Nephron progenitor cell (in vitro differentiated cells): ENCODE measurements at places on chromosomes 12 and 14.
A peak's percentile ranks its signal among the peaks of the same experiment; 100 is the strongest.

DNA sequence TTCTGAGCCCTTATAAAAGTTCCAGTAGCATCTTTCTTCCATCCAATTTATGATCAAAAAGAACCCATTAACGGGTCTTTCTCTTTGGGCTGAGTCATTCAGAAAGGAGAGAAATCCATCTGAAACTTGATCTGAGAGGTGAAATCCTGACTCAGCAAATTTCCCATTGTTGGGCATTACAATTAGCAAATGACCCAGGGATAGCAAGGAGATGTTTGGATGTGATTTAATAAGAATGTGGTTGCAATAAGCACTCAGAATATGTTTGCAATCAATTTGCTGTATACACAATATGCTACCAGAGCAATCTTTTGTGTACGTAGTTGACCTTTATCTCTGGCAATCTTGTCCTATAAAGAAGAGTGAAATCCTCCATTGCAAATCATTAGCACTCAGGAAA is 122.7 kb downstream of the CCDC60 start:
- DNase-seq = no peak

DNA sequence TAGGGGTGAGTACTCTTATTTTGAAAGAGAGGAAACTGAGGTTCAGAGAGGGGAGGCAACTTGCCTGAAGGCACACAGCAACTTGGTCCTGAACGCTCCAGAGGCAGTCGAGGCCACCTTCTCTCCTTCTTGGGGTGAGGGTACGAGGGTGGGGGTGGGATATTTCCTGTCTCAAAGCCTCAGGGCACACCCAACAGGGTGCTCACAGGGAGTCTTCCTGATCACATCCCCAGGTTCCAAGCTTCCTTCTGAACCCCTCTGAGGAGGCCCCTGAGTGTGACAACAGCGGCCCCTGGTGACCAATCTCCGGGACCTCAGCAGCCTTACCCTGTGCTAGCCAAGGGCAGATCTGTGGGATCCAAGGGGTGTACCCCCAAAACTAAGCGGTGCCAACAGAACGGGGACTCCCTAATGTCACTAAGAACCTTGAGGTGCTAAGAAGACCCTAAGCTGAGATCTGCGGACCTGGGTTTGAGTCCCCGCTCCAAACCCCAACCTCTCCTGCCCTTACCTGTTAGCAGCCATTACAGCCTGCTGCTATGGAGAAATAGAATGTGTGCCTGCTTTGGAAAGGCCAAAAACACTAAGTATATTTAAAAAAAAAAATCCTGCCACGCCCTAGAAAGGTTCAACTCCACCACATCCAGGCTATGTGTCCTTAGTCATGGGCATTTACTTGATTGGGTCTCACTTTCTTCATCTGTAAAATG is 57.9 kb downstream of the TRPV4 start:
- peak; percentile 85 for DNase-seq

DNA sequence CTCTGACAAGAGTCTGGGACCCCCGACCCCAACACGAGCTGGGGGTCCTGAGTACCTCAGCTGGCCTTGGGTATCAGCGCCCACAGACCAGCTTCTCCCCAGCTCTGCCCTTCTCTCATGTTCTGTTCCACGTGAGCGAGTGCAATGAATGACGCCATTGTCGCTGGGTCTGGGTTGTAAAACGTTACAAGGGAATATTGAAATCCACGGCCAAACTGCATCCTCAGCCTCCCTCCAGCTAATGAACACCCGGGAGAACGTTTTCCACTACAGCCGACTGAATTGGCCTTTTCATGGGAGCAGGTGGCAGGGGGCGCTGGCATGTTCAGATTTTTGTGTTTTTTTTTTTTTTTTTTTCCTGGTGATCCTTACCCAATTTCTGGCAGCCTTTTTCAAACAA is 34.7 kb downstream of the TBX5 start:
- DNase-seq = no peak

DNA sequence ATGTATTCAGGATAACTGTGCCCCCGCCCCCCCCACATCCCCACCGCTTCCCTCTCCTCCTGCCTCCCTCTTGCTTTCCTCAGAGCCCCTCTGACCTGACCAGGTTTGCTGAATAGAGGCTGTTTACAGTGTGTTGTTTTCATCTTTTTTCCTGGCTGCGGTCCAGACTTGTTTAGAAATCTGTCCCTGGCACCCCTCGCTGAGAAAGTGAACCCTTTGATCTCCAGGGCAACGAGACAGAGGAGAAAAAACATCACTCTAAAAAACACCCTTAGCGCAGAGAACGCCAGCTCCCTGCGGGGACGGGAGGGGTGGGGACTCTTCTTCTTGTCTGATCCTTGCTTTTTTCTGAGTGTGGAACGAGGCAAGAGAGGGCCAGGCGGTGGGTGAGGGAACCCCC is 22.5 kb downstream of the SDS start:
- no peak for DNase-seq

DNA sequence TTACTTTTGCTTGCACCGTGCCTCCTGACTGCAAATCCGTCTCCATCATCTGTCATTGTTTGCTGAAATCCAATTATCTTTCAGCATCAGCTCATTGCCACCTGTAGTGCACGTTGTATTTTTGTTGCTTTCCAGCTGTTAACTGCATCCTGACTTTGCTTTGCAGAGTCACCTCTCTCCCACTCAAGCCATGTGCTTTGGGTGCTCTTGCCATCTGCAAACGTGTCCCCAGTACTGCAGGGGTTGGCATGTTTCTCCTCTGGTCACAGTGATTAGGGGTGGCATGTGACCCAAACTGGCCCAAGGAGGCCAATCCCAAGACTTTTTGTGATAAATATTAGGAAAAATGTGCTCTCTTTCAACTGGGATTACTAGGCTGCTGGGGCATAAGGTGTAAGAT is 10.5 kb upstream of the TMED2 start:
- DNase-seq = no peak

DNA sequence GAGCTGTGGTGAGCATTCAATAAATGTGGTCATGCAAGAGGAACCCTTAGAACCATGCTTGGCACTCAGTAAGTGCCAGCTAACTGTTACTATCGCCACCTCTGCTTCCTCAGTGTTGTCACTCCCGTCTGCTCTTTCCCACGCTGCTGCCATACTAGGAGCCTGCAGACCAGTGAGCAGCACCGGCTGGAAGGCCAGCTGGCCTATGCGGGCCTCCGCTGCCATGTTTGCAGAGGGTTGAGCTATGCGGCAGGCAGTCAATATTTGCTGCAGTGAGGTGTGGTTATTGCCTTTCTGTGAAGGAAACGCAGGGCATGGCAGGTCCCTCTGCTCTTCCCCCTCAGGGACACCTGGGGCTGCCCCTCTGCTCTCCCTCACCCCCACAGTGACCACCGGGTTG is 13.0 kb downstream of the KMT5A start:
- DNase-seq = no peak

- DNase-seq = no peak
Measured at GRCh38 chr14:49050822-49051221, 535.4 kb downstream of the RPS29 start.

DNA sequence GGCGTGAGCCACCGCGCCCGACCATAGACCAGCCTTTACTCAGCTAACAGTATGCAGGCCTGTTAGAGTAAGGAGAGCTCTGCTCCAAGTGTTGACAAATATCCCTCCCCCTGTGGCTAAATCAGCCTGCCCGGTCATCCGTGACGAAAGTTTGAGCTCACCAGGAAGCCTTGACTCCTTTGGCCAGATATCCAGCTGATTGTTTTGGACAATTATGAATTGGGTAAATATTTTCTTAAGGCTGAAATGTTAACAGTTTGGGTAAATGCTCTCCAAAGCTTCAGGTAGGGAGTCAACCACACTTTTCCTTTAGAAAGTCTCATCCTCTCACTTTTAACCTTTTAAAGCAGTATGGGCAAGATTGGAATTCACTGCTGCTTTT is 157.9 kb downstream of the PAWR start:
- DNase-seq = peak; percentile 16

DNA sequence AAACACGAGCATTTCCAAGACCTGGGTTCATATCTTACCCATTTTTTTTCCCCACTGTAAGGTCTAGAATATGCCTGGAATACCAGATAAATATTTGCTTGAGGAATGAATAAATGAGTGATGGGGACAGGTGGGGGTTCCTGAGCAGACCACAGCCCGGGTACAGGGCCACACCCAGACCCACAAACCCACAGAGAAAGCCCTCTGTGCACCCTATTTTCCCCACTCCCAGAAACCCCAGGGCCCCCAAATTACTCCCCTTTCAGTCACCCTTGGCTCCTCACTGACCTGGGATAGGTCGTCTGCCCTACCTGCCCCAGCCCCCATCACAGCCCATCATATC is 66.5 kb upstream of the DDX11 start:
- no peak for DNase-seq

GRCh38 chr14:68544081-68544892 is 248.6 kb downstream of the ZFP36L1 start:
- DNase-seq = no peak

DNA sequence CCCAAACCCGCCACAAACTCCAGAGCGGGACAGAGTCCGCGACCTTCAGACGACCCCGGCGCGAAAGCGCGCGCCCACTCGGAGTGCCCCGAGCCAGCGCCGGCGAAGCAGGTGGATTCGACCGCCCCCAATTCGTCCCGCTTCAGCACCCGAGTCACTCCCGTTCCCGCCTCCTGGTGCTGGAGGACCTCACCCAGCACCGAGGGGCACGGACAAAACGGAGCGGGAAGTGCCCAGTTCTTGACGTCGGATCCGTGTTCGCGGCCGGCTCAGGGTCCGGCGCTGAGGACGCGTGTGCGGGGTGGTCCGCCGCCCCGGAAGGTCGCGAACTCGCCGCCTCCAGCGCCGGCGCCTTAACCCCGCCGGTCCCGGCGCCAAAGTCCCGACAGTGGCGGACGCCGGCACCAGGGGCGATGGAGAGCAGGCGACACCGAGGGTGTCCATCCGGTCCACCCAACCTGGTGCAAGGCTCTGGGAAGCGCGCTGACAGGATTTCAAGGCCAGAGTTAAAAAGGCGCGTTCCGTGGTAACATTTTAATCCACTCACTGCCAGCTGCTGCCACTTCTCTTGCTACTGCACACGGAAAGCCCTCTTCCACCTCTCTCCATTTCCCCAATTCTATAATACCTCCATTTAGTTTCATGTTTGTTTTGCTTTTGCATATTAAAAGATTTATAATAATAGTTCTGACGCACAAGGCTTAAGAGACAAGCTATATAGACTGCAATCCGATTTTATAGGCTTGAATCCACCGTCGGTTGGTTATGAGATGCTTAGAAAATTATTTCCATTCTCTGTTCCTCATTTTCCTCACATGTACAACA is 240.0 kb upstream of the CPNE8 start:
- peak; percentile 57 for DNase-seq

- DNase-seq = no peak
Measured at GRCh38 chr14:61586544-61587055, 108.7 kb upstream of the HIF1A start.

GRCh38 chr12:65653946-65654629 is 170.2 kb upstream of the HMGA2 start:
- no peak for DNase-seq

- no peak for DNase-seq
Measured at GRCh38 chr12:21553329-21553675, 27.2 kb downstream of the SPX start.

- DNase-seq = no peak
Measured at GRCh38 chr12:6072302-6072752, 52.1 kb downstream of the VWF start.

DNA sequence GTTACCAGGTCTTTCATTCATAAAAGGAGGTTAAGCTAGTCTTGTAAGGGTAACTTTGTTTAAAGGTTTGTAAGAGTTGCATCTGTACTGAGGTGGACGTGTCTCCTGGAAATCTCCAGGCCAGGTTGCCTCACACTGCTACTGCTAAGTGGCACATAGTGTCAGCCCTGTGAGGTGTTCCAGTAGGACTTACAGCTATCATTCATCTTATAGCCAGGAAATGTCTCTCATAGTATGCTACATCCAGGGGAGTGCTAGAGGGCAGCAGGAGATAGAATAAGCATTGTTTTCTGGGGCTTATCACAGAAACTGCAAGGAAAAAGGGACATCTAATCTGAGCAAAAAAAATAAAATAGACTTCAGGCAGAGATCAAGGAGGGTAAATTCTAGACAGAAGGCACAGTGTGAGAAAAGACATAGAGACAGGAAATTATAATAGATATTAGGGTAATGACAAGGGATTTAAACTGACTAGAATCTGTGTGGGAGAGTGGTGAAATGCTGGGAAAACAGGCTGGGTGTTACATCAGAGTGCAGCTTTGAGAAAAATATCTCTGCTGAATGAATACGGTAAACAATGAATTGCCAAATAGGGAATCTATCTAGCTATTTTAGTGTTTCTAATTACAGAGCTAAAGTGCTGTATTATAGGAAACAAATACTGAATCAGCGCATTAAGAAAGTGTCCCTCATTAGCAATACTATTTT is 205.1 kb upstream of the ABCD2 start:
- DNase-seq = no peak

DNA sequence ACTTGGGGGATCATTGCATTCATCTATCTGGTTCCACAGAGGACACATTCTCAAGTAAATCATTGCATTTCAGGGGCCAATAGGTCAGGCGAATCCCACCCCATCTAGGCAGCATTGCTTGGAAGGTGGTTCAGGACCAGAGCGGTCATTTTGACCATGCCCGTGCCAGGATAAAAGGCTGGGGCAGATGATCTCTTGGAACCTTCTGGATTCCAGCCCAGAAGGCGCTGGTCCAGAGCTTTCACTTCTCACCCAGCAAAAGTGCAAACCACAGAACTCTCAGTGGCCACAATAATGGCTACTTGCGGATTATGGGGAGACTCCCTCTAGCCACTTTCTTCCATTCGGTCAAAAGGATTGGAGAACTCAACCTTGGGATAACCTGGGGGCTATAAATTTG is 595 bp upstream of the KRT85 start:
- no peak for DNase-seq

DNA sequence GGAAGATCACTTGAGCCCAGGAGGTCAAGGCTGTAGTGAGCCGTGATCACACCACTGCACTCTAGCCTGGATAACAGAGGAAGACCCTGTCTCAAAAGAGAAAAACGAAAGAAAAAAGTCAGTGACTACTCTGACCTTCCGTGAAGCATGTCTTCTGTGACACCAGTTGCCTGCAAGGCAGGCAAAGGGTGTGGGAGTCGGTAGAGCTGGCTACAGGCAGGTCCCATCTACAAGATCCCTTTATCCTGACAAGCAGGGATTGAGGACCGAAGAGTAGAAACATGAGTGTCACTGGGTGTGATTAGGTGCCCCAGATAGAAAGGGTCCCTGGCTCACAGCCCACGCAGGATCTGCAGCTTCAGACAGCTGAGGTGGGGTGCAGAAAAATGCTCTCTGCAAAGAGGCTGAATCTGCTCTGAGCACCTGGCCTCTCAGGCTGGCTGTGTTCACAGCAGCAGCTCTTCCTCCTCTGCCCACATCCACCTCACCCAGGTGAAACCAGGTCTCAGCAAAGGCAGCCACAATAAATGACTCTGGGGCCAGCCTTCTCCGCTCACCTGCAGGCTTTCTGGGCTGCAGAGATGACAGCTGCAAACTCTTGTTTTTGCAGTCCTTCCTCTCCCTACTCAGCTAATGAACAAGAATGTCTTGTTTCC is 28.6 kb upstream of the HSP90B1 start:
- no peak for DNase-seq

- DNase-seq = no peak
Measured at GRCh38 chr14:23638414-23639047, 2.4 kb downstream of the DHRS2 start.
